ENCODE measurements at places on chromosomes 2 and 18.
A peak's percentile ranks its signal among the peaks of the same experiment; 100 is the strongest.

GRCh38 chr2:143148757-143149156, 19.5 kb downstream of the ARHGAP15 start:
- no peak for DNase-seq

GRCh38 chr2:222797261-222797660, 63.6 kb upstream of the ACSL3 start:
- DNase-seq, result peak; percentile 68

- DNase-seq, result no peak
These were observed 409.8 kb upstream of the CELF4 start for GRCh38 chr18:37975446-37975845.

DNA sequence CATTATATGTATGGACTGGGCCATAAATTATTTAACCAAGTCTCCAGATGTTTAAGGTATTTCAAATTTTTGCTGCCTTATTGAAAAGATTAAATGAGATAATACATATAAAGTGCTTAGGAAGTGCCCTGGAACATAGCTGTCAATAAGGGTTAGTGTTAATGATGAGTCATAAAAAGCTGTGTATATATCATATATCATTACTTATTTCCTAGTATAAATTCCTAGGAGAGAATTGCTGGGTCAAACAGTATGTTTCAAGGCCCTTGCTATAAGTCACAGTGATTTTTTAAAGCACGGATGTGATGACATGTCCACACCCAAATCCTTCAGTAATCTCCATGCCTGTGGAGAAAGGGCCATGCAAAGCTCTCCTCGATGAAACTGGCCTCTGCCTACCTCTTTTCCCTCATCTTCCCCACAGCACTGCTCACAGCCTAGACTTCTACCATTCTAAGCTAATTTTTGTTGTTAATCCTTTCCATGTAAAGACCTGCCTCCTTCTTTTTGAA, 8.5 kb downstream of the ZNF2 start:
- DNase-seq, result no peak

GRCh38 chr2:125861461-125861860, 794.5 kb upstream of the GYPC start:
- no peak for DNase-seq

DNA sequence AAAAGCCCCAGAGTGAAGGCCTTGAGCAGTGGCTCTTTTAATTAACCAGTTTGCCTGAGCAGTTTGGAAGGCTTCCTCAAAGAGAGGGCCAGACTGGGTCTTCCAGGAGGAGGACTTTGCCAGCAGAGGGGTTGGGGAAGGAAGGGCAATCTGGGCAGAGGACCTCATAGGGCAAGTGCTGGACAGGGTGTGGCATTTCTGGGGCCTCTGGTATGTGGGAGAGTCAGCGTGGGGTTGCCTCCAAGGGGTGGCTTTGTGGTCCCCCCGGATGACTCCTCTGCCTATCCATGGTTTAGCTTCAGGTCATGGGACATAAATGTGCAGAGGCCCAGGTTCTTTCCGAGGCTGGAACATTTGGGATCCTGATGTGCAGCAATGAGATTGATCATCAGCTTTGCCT, 12.6 kb downstream of the GLI2 start:
- no peak for DNase-seq

DNA sequence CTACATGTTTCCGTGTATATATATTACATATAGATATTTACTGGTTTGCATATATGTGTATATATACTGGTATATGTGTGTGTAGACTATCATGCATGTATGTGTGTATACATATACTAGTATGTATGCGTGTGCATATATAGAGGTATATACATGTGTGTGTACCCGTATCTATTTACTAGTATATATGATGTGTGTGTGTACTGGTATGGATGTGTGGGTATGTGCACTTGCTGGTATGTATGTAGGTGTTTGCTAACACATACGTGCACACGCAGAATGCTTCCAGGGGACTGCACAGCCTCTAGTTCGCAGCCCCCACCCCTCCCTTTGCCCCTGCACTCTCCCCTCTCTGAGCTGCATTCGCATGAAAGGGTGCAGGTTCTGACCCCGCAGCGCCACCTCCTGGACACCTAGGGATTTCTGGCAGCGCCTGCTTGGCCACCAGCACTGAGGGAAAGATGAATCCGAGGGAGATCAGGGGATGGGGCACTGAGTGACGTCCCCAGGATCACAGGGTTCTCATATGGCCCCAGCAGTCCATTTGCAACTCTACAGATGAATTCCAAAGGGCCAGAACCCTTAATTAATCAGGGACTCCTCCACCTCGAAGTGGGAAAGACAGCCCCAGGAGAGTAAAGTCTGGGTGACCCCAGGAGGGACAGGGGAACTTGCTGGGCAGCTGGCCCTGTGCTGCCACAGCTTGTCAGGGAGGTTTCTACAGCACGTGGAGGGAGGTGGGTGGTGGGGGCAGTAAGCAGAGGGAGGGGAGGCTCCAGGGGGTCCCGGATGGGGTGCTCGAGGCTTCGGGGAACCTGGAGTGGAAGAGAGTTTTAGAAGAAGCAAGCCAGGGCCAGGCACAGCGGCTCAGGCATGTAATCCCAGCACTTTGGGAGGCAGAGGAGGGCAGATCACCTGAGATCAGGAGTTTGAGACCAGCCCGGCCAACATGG, 66.8 kb upstream of the ASAP2 start:
- DNase-seq, result peak; percentile 73

- DNase-seq, result no peak
These were observed 191.9 kb upstream of the TCF4 start for GRCh38 chr18:55779691-55780585.

- peak; percentile 82 for DNase-seq
These were observed 9.1 kb upstream of the NR4A2 start for GRCh38 chr2:156341452-156342253.

DNA sequence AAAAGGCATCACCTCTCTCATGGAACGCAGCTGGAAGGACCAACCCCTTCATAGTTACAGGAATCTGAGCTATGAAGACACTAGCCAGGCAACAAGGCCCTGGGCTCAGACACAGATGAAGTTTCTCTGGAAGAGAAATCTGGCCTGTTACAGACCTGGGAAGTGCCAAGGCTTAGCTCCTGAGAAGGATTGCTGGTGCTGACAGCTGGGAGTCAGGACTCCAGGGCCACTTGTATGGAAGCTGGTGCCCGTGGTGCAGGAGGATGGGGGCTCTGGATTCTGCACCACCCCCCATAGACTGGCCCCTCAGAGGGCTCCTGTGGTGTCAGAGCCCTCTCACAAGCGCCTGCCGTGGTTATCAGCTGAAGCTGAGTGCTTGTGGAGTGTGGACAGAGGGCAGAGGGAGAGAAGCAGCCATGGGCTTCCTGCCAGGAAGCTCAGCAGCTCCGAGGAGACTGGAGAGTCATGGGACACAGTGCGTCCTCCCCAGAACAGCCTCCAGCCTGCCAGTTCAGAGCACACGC, 87.3 kb upstream of the LCLAT1 start:
- DNase-seq, result no peak

- no peak for DNase-seq
These were observed 3.2 kb downstream of the TEKT4 start for GRCh38 chr2:94874277-94874997.

- no peak for DNase-seq
These were observed 1.8 kb upstream of the CDH2 start for GRCh38 chr18:28178720-28179119.

- DNase-seq, result no peak
These were observed 74.5 kb downstream of the SPATS2L start for GRCh38 chr2:200380833-200381542.

DNA sequence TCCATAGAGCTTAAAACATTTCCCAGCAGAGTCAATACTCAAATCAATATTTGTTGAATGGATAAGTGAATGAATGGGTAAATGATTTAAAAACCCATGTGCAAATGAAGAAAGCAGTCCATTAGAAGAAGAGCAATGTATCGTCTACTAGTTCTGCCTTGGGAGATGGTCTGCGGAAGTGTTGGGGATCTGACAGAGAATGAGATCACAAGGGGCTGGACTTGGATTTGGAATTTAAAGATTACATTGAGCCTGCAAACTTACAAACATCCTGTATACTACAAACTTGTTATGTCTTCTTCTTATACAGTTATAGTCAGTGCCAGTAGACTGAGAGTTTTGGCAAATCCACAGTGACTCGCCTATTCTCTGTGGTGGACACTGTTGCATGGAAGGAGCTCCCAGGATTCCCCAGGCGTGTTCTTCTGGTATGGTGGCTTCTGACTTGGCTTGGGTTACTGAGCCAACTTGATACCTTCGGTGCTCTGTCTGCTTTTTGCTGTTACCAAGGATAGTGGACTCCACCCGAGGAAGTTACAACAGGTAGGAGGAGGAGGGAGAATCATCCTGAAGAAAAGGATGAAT, 163.3 kb upstream of the SERPINE2 start:
- DNase-seq, result no peak

DNA sequence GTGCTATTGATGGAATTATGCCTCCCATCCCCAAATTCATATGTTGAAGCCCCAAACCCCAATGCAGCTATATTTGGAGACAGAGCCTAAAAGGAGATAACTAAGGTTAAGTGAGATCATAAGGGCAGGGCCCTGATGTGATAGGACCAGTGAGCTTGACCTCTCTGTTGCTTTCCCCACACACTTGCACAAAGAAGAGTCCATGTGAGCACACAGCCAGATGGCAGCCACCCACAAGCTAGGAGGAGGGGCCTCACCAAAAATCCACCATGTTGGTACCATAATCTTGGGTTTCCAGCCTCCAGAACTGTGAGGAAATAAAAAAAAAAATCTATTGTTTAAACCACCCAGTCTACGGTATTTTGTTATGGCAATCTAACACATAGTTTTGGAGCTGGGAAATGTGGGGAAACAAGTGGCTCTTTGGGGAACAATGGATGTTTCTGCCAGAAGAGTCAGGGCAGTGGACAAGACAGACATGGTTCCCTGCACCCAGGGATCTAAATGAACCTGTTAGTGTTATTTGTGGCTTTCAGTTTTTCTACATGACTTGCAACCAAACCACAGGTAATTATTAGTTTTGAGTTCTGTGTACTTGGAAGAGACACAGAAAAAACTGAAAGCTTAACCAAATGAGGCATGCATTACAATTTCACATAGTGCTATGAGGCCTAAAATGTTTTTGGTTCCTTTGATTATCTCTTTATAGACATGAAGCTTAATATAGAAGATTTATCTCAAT, 259.1 kb downstream of the LTBP1 start:
- DNase-seq, result no peak

Measured in PC-9 (cell line).